Stimulated activated CD4-positive, alpha-beta T cell treated with anti-CD3 and anti-CD28 coated beads, Interleukin-1b, Interleukin-23, amount 100 ng/mL, for 1 hour (primary cell): ENCODE measurements at places on chromosomes 6 and 20.

- DNase-seq: no peak
Observed at GRCh38 chr6:139882234-139882633, 507.8 kb upstream of the CITED2 start.

DNA sequence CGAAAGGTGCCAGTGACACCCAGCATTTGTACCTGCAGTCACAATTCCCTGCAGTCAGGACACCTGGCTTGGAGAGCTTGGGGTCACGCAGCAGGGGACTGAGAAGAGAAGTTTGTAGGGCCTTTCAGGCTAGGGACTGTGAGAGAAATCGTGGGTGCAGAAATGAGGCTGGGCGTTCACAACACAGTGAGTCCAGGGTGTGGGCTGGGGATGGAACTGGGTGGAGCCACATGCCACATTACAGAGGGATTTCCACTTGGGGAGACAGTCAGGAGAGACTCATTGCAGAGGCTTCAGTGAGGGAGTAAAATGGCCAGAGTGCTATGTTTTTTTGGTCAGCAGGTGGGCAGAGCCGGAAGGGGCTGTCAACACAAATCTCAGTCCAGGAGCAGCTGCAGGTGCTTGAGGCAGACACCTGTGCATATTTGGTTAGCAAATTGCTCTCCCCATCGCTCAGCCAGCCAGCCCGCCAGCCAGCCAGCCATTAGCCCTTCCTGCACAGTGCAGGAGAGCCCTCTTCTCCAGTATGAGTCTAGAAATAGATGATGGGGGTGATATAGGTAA is 7.4 kb downstream of the ITPR3 start:
- DNase-seq: no peak

DNA sequence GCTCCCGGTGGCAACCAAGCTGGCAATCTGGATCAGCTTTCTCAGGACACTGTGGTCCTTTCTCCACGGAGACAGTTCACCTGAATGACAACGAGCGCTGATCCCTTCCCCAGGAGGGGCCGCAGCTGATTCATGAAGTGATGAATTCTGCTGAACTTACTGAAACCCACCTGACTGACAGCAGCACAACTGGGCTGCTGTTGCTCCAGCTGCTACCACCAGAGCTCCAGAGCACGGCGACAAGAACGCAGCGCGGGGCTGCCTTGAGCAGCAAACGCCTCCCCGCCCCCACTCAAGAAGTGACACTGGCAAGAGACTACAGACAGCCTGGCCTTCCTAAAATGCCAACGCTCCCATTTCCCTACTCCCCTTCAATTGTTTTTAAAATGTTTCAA is 10.0 kb downstream of the PXDC1 start:
- no peak for DNase-seq

GRCh38 chr6:85432554-85432953 is 17.3 kb upstream of the NT5E start:
- DNase-seq: no peak

DNA sequence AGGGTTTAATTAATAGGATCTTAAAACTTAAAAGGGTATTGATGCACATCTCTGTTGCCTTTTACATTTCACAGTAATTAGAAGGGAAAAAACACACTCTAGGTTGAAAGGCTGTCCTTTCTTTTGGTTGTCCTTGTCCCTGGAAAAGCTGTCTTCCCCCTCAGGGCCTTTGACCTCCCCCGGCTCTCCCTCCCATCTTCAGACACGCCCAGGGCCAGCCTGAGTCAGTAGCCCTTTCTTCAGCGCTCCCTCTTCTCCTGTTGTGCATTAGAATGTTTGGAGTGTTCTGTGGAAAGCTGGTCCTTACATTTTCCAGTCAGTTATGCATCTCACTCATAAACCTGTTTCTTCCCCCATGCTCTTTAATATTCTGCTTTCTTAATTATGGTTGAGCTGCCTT is 157.0 kb downstream of the MTHFD1L start:
- no peak for DNase-seq

DNA sequence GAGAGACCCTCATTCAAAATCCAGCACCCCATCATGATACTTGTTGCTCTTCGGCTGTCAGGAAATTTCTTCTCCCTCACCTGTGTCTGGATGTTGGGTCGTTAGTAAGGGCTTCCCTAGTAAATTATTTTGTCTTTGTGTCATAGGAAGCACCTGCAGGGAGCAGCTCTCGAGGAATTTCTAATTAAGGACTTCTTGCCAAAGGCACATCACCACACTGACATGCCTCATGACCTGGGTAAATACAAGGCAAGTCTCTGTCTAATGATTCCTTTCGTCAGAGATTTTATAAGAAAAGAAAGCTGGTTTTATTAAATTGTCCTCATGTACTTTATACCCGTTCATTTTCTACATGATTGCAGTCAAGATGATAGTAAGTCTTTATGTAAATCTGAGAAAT is at the start of gene NOX3:
TSS of gene NOX3 (minus strand) at position 74 of the 400 bp plus-strand sequence. CDS start at position 35, 39 bp downstream.
- no peak for DNase-seq

DNA sequence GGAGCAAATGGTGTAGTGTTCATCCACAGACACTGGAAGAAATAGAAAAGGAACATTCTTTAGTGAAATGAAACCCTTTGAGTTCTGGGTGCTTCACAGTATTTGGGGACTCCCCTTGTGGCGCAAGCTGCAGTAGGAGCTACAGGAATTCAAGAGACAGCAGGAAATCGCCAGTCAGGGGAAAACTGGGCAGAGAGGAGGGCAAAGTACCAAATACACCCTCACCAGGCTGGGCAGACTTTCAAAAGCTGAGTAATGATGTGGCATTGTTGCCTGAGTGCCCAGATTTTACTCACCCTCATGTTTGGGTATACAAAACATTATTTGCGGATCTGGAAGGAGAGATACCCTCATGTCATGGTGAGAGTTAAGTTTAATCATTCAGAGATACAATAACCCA is 97.9 kb downstream of the SOD2 start:
- no peak for DNase-seq

GRCh38 chr6:130843575-130844320 is 16.5 kb downstream of the SMLR1 start:
- DNase-seq: no peak

DNA sequence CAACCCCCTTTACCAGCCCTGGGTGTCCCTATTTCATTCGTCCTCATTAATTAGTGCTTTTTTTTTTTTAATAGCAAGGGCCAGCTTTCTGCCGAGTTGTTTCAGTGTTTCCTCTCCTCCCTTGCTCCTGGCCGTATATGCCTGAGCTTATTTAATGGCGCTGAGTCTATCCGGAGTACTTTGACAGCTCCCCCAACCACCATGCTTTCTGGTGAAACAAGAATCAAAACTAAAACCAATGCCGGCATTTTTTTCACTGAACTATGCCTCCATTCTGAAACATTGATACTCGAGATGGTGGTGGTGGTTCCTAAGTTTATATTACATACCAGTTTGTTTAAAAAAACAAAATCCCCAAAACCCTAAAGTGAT is 1.2 kb downstream of the DCBLD1 start:
- no peak for DNase-seq

DNA sequence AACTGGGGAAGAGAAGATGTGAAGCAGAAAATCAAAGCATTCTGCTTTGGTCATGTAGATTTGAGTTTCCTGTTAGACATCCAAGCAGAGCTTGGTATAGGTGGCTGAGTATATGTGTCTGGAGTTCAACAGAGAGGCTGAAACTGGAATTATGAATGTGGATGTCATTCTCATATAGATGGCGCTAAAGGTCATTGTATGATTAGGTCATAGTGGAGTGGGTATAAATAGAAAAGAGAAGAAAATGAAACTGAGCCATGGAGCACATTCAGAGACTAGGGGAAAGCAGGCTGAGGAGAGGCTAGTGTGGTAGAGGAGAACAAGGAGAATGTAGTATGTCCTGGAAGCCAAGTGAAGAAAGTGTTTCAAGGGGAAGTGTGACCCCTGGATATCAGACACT is 295.6 kb upstream of the PLN start:
- no peak for DNase-seq

DNA sequence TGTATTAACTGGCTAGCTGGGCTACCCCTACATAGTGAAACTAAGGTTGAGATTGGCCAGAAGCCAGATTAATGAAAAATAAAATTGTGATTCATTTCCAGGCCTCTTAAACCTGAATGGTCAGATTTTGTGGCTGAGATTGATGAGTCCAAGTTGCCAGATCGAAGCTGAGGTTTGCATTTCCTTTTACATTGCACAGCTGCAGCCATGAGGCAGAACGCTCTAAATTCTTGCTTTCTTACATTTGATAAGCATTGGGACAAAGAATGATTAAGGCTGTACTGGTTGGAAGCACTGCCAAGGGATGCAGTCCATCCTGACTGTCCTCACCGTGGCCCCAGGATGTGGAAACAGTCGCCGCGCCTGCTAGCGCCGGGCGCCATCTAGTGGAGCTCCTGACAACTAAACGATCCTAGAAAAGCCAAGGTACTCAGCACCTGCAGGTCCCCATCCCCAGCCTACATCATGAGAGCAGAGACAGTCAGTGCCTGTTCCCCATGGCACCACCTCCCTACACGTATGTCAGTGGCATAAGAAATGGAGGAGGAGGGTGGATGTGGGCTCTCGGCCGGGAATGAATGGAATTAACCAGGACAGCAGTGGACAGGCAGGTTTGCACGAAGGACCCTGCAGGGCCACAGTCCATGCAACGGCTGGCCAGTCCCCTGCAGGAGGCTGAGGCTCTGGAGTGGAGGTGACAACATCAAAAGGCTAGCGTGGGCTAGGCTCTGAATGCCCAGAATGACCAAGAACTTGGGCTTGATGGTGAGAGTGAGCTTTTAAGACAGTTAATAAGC is 19.0 kb downstream of the PXDC1 start:
- DNase-seq: peak; percentile 23

DNA sequence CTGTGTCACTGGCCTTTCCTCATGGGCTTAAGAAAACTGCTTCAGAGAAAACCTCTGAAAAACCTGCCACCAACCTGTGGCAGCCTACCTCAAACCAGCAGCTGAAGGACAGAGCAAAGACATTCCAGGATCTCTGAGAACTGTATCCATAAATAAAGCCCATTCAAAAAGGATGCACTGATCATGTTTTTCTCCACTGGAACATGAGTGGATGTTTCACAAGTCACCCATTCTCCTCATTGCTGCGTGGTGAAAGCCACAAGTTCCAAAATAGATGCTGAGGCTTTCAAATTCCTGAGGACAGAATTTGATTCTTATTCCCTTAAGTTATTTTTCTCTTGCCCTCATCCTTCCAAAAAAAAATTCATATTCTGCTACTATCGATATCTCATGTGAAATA is 280.6 kb downstream of the KHDC1L start:
- DNase-seq: no peak

- DNase-seq: no peak
Observed at GRCh38 chr6:14100138-14100537, 17.4 kb upstream of the CD83 start.

DNA sequence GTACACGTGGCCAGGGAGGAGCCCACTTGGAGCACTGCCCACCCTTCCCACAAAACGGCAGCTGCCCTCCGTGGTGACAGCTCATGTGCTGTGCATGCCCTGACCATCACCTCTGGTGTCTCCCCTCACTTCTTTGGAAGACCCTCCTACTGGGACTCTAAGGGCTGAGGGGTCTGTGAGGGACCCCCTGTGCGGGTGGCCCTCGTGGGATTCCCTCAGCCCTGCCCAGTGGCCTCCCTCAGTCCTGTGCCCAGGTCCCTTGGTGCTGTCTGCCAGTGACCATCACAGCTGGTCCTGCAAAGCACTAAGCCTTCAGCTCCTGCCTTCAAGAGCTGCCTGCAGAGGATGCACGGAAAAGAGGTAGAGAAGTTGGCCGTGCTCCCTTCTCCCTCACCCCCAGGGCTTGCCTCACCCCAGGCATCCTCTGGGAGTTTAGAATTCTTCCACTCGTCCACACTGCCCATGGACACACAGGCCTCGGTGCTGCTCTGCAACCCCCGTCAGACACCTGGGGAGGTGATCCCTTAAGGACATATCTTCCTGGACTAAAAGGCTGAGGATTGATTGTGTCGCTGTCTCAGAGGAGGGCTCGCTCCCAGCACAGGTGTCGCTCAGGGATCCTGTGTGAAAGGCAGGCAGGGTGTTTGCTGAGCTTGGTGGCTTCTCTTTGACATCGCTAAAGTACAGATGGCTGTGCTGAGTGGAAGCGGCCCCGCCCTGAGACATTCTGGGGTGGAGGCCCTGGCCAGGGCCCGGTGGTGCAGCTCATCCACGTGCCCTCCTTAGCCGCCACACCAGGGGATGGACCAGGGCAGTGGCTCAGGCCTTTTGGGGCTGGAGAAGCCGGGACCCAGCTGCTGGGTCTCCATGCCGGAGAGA is 119.5 kb upstream of the FRMD1 start:
- no peak for DNase-seq

- DNase-seq: no peak
Observed at GRCh38 chr6:61592238-61592637, 693.8 kb downstream of the KHDRBS2 start.

GRCh38 chr6:163946437-163946836 is 531.9 kb downstream of the QKI start:
- DNase-seq: no peak
